ENCODE measurements at places on chromosomes 1 and 21.

- DNase-seq, result no peak
Measured at GRCh38 chr1:183968386-183968785, 69.1 kb downstream of the COLGALT2 start.

DNA sequence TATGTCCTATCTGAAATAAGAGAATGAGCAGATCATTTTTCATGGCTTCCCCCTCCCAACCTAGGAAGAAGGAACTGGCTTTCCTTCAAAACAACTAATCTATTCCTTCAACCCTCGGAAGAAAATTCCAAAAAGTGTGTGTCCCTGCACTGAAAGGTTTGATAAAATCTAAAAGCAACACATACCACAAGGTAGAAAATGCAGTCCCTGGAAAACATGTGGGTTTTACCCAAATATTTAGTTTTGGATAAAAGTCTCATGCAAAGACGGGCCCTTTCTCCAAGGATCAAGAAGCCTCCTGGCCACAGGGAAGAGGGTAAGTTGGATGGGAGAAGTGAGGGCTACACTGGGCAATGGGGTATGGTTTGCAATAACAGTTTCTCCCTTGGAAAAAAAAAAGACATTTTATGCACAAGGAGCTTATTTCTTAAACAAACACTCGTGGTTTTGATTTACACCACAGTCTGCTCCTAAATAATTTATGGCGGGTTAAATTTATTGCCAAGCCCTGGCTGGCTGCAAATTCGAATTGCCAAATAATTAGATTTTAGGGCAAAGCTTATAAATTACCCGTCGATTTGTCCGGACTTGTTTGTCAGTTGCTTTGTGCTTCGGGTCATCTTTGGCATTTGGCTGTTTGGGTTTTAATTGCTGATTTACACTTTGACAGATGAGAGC lies 28.9 kb downstream of the ERI3 start:
- DNase-seq, result no peak

GRCh38 chr1:78370356-78370755 lies 120.4 kb upstream of the PTGFR start:
- DNase-seq, result no peak

DNA sequence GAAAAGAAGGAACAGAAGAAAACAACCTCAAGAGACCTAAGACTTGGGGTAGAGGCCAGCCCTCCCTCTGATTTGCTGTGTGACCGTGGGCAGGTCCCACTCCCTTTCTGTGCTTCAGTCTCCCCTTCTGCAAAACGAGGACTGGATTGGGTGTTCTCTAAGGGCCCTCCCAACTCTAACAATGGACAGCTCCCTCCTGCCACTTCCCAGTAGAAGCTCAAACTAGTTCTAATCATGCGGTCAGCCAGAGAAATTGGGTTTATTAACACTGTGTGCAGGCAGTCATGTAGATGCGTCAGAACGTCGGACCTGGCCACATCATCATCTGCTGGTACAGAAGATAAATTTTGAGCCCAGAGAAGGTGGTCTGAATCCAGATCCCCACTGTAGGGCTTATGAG lies 1.6 kb upstream of the PADI4 start:
- no peak for DNase-seq

DNA sequence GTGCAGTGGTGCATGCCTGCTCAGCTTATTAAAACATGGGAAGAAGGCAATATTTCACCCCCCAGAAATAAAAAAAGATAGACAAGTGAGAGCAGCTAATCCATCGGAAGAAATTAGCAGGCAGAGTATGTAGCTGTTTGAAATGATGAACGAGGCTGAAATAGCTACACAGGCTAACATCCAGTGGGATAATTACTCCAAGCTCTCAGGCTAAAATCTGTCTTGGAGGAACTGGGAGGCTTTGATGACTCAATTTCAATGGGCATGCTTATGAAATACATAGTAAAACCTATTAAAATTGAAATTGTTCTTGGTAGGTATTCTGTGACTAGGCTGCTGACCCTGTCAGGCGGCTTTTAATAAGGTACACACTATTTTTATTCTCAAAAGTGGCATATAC lies 84.1 kb upstream of the RRP15 start:
- DNase-seq, result no peak

- no peak for DNase-seq
Measured at GRCh38 chr1:64983110-64983509, 16.8 kb upstream of the JAK1 start.

- no peak for DNase-seq
Measured at GRCh38 chr1:234844479-234845031, 234.6 kb upstream of the IRF2BP2 start.

GRCh38 chr1:201489643-201490261 lies 17.2 kb downstream of the CSRP1 start:
- DNase-seq, result no peak

DNA sequence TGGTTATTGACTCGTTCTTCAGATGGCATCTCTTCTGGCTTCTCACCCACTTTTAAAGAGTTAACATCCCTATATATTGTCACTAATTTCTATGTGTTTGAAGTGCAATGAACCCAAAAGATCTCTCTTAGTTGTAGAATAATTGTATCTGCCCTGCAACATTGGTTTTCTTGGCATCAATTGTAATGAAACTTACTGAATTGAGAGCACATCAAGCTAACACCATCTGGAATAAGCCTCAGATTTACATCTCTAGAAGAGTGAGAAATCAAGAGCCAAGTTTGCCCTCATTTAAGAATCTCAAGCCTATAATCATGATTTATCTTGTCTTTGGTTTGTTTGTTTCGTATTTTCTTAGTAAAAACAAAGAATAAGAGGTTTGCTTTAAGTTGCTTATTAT lies 372.6 kb upstream of the LRRC7 start:
- DNase-seq, result no peak

- no peak for DNase-seq
Measured at GRCh38 chr1:91613595-91613994, 112.9 kb downstream of the CDC7 start.

GRCh38 chr21:39127506-39127905 lies 55.7 kb downstream of the PSMG1 start:
- DNase-seq, result no peak

- DNase-seq, result no peak
Measured at GRCh38 chr1:198024336-198024735, 107.2 kb downstream of the LHX9 start.

DNA sequence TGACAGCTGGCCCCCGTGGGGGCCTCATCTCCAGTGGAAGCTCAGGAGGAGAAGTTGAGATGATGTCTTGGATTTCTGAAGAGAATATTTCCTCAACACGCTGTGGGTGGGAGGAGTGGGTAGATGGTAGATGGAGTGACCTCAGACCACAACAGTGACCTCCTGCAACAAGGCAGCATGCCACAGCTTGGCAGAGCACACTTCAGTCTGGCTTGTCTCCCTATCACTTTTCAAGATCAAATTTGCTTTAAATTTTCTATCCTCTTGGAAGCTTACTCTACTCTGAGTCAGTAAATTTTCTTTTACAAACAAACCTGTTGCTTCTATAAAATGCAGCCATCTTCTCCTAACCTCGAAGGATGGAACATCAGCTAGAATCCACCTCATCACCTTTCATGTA lies 59.7 kb downstream of the NTPCR start:
- DNase-seq, result no peak

- DNase-seq, result no peak
Measured at GRCh38 chr1:210223226-210223904, 9.2 kb upstream of the SERTAD4 start.

DNA sequence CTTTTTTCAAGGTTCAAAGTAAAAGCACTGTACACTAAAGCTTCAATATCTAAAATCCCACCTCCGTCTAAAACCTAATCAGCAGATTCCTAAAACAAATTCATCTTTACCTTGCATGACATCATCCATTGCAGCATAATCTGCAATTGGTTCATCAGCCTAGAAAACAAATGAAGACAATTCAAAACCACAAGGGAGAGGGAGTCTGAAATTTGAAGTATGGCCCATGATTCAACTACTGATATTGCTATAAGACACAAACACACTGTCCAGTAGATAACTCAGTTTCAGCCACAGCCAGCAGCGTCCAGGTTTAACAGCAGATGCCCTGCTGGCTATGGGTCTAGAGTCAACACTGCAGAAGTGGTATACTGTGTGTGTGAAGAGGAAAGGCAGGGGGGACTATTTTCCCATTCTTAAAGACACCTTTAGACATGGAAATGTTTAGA lies 17.9 kb upstream of the RAP1GAP start:
- DNase-seq, result no peak

DNA sequence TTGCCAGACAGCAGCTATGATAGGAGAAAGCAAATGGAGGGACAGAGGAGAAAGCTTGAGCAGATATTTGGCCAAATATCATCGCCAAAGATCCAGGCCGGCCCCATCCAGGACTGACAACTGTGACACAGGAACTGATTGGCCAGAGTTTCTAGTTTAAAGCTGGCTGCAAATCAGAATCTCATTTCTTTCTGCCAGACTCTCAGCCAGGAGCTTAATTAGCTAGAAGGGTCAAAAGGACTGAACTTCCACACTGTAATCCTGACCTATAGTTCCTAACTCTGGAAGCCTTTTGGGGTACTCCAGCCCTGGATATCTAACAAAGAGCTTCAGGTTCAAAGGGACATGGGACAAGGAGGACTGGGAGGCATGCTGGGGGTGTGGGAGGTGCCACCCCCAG lies 106.7 kb upstream of the GNG12 start:
- DNase-seq, result no peak

DNA sequence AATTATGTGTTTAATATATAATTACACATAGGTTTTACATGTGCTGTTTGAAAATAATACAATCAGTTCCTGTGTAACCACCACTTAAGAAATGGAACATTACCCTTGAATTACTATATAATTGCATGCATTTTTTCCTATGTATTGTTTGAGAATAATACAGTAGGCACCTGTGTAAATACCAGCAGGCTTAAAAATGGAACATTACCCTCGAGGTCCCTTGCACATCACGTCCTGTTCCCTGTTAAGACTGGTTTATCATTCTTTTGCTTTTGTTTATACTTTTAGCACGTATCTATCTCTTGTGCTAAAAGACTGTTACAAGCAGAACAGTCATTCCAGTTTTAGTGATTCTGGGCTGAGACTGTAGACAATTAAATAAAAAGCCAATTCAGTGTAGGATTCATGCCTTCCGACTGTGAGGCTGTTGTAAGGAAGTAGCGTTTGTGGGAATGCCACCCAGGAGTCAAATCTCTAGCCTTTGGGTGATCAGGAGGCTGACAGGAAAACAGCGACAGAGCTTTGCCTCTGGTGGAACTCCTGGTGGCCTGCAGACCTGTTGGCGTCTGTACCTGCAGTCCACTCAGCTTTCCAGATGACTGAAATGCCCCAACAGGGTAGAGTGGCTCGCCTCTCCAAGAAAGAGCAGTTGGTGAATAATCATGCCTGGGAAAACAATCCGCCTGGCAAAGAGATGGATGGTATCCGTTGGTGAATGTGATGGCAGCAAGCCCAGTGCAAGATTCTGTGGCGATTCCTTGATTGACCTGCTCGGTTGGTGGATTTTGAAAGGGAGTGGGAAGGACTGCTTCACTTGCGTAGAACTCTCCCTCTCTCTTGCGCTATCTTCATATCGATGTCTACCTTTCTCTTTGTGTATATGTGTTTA lies 58.0 kb downstream of the DISC1 start:
- no peak for DNase-seq

GRCh38 chr1:68801440-68801839 lies 304.6 kb upstream of the DEPDC1 start:
- DNase-seq, result no peak

GRCh38 chr1:8980656-8981055 lies 35.0 kb downstream of the CA6 start:
- DNase-seq, result no peak

DNA sequence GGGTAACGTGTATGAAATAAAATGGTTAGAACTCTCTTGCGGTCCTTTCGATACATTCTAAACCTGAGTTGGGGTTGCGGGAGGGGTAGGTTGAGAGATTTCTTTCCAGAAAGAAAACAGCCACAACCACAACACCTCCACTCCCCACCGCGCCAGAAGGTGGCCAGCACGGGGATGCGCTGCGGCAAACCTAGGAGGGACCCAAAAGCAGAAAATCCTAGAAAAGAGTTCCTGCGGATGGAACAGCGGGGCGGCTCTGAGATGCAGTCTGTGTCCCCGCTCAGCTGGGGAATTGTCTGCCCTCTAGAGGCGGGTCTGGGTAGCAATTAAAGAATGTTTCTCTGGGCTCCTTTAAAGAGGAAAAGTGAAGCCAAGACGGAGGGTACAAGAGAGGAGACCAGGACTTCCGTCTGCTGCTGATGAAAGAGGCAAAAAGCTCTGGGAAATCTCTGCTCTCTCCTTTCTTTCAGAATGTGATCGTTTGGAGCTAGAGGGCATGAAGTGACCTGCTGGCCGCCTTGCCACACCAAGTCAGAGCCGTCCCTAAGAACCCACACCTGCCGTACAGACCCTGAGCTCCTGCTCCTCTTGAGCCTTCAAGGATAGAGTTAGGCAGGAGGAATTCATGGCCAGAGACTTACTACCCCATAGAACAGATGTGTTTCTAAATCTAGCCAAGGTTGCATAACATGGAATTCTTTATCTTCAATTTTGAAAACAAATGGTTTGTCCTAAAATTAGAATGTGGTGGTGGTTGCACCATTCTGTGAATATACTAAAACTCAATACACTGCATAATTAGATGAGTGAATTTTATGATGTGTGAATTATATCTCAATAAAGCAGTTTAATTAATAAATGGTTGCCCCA lies 46.5 kb upstream of the COA6 start:
- peak; percentile 76 for DNase-seq

GRCh38 chr1:57106296-57106695 lies 140.5 kb upstream of the C8B start:
- no peak for DNase-seq

DNA sequence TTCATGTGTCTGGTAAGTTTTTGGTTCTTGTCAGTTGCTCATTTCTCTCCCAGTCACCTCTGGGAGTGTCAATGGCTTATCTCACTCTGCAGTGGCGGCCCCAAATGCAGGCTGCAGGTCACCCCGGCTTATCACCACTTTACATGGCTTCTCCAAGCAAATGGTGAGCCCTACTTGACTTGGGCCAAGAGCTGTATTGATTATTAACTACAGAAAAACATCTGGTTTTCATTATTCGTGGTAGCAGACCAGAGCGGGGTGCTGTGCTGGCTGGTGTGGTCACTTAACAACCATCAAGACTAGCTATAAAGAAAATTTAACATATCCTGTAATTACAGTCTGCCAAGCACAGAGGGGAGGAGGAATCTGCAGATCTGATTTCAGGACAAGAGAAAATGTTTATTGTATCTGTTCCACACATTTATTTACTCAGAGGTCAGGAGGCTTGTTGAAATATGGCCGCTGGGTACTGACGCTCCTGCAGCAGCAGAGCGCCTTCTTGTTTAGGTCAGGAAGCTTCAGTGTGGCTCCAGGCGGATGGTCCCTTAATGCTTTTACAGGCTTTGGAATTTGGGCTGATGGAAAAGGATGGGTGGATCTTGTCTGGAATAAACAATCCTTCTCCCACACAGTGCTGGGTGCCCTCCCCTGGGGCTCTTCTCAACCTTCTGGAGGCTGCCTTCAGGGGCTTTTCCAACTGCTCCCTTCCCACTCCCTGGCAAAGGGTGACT lies 87.8 kb downstream of the HLX start:
- no peak for DNase-seq

GRCh38 chr1:163346326-163346870 lies 24.6 kb downstream of the NUF2 start:
- DNase-seq, result no peak
